IMR-90 (cell line): ENCODE measurements at places on chromosomes 11 and 22. TPM values are rescaled to one million over a fixed set of nuclear protein-coding genes. Genes with fewer than 3 reads are reported as not detected.

DNA sequence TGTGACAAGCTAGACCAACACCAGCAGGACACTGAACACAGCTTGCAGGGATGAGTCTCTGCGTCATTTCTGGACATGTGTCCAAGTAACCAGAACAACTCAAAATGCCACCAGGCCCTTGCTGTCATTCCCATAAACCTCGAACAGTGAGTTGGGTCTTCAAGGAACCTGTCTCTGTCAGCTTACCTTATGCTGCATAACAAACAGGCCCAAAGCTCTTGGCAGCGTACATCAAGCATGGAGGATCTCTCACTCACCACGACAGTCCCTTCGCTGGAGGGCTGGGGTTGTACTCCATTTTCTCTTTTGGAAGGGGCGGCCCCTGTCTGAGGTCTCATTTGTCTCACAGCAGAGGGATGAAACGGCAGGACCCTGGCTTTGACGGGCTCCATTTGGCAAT is 6.8 kb downstream of the CDKN1C start:
- DNase-seq, result no peak

GRCh38 chr22:31495343-31495742 is 993 bp upstream of the SFI1 start:
- no peak for DNase-seq

- DNase-seq, result no peak
These were observed 31.8 kb upstream of the RAPSN start for GRCh38 chr11:47480762-47481161.

The NRXN2 gene
- 0.18 and 0.28 TPM in 2 replicates for total RNA-seq

DNA sequence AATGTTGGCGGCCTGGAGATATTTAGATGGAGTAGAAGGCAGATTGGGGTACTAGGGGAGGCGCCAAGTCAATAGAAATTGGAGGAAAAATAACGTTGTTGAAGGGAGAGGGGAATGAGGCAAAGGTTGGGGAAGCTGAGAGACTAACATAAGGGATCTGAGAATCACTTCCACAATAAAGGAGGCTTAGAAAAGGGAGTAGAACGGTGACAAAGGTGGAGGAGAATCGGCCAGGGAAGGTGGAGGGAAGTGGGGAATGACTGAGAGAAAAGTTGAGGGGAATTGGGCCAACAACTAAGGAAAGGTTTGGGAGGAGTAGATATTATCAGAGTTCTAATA is 510 bp downstream of the PPME1 start:
- no peak for DNase-seq

DNA sequence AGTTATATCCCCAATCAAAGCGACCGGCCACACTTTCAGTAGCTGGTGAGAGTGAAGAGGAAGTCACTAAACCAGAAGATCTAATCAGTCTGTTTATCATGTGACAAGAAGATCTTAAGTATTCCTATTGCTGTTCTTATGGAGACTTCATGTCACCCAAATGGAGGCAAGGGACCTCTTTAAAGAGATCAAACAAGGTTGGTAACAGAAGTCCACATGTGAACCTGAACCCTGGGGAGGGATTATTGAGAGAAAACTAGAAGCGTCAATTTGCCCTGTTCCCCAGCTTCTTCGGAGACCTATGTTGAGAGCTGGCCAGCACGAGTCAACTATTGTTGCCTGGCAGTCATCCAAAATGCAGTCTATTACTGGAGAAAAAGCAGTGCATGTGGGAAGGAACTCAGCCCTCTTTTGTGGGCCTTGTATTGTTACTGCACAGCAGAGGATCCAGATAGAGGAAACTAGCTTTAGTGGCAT is 76.9 kb upstream of the CTSC start:
- peak; percentile 68 for DNase-seq

DNA sequence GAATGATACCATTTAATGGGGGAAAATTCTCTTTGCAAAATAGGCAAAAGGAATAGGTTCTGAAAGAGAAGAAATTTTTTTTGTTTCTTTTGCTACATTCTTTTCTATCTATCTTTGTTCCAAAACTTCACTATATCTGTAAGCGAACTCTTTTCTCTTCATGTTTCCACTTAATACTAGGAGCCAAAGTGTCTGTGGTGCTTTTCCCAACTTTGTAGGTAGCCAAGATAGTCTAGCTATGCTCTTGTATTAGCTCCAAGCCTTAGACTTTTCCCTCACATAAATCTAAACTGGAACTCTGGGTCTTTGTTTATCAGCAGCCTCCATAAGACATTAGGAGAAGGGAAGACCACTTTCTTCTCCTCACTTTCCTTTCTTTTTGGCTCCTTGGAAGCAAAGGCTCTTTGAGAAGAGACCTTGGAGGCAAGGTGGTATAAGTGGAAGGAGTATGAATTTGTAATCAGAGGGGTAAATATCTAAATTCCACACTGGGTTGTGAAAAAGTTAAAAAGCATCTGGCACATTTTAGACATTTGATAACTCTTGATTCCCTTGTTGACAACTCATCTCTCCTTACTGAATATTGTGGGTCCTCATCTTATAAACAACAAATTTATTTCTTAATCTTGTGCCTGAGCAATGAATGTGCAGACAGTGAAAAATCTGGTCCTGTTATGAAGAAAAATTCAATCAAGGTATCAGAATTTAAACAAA is 130.0 kb downstream of the EHF start:
- DNase-seq, result no peak

- DNase-seq, result no peak
These were observed 199.3 kb downstream of the TBC1D22A start for GRCh38 chr22:46961591-46962295.

DNA sequence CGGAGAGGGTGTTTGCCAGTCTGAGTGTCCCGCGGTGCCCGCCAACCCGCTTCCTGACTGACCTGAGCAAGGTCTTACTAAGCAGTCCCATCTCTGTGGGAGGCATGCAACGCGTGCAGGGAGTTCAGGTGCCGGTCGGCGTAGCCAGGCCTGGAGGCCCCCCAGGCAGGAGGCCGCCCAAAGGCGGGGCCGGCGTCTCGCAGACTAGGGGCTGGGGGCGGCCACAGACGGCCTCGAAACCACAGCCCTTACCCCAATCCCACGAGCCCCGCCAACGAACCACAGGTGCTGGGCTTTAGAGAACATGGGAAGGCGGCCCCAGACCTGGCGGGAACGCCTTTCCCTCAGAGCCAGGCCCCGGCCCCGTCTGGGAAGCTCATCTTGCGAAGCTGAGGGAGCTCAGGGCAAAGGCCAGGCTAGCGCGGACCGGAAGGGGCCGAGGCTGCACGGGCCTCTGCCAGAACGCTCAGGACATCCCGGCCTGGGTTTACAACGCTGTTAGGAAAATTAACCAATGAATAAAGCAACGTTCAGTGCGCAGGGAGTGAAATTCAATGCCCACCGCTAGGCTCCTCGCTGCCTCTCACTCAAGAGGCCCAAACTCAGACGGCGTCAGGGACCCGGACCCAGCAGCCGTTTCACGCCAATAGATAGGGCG is 2.1 kb upstream of the MTFP1 start:
- DNase-seq, result no peak

DNA sequence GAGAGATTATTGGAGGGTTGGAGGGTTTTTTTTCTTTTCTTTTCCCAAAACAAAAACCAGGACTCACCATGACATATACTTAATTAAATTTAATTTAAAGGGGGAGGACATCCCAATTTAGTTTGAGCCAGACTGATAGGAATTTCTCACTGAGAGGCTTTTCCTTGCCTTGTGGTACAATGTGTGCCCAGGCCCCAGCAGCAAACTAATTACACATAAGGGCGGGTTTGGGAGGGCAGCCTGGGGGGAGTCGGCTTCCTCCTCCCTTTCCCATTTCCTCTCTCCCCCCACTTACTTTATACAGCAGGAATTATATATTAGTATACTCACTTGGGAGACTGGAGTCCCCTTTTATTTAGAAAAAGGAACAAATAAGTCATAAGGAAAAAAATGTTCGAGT is 2.9 kb downstream of the TEAD1 start:
- DNase-seq, result no peak
